ENCODE measurements at places on chromosomes 7 and 10.

- no peak for DNase-seq
Observed at GRCh38 chr7:68038621-68039314, 1042.1 kb downstream of the TYW1 start.

- peak; percentile 59 for DNase-seq
Observed at GRCh38 chr7:82444220-82444909, 788 bp upstream of the CACNA2D1 start.

DNA sequence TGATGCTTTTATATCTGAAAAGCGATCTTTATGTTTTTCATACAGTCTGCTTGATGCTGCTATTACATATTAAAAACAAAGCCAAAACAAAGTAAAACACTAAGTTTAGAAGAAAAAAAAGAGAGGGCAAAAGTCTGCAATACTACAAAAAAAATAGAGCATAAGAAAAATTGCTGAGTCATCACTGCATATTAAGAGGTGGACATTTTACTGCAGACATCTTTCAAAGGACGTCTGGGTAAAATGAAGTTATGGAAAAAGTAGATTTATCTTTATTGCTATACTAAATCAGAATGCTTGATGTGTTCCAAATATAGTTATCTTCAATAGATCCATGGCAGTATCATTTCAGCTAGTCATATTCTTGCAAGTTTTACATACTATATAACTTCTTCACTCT, 172.0 kb downstream of the MAGI2 start:
- no peak for DNase-seq

GRCh38 chr7:45985902-45986301, 64.8 kb upstream of the IGFBP3 start:
- no peak for DNase-seq

GRCh38 chr10:111967547-111967946, 216.0 kb downstream of the GPAM start:
- no peak for DNase-seq

GRCh38 chr10:78927257-78927995, 141.3 kb upstream of the ZMIZ1 start:
- DNase-seq, result no peak

- DNase-seq, result no peak
Observed at GRCh38 chr7:139709485-139709884, 68.3 kb downstream of the HIPK2 start.

GRCh38 chr7:35555934-35556333, 139.0 kb downstream of the HERPUD2 start:
- DNase-seq, result no peak

DNA sequence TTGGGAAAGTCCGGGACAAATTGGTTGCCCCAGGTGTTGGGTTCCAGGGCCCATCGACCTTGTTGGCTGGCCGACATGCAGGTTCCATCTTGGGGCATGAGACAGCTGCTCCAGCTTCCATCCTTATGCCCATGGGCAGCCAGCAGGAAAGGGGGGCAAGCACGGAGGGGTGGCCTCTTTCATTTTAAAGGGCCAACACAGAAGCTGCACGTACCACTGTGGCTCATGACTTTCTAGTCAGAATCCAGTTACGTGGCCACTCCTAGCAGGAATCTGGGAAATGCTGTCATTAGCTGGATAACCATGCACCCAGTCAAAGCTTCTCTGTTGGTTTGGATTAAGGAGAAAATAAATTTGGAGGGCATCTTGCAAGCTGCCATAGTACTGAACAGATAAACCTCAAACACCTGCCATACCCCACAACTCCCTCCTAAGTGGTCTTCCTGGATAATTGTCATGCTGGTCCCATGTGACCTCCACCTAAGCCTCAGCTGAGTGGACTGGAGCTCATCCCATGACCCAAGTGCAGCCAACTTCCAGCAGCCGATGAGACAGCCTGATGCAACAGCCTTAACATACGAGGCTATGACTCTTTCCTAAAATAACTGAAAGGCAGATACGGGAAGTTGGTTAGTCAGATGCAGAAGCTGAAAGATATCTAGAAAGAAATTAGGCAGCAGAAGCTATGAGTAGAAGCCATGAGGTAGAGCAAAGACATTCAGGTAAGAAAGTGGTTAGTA, 21.4 kb upstream of the GSDME start:
- no peak for DNase-seq

DNA sequence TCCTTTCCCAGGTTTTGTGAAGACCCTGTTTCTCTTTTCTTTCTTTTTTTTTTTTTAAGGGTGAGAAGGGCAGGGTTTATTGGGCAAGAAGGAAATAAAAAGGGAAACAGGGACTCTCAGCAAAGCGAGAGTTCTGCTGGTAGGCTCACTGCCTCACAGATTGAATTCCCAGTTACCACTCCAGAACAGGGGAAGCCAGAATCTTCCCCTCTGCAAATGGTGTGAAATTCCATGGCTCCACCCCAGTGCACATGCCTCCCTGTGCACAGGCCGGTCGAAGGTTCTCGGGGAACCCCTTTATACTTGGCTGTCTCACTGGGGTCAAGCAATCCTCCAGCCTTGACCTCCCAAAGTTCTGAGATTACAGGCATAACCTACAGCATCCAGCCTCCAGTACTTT, 10.5 kb upstream of the GUSB start:
- peak; percentile 42 for DNase-seq
